Foreskin keratinocyte (primary cell): ENCODE measurements at places on chromosomes 1 and 21. TPM values are rescaled to one million over a fixed set of nuclear protein-coding genes. Genes with fewer than 3 reads are reported as not detected.
A peak's percentile ranks its signal among the peaks of the same experiment; 100 is the strongest.

The NKAIN1 gene
- total RNA-seq: not detected in 2 replicates

DNA sequence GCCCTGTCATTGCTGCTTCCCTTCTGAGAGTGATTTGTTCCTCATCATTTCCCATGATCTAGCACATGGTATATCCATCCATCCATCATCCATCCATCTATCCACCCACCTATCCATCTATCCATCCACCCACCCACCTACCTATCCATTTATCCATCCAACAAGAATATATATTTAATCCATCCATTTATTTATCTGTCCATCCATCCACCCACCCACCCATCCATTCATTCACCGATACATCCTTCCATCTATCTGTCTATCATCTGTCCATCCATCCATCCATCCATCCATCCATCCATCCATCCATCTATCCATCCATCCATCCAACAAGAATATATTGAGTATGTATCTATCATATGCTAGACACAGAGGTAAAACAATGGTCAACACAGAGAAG is 100.0 kb upstream of the ACTL8 start:
- no peak for DNase-seq

DNA sequence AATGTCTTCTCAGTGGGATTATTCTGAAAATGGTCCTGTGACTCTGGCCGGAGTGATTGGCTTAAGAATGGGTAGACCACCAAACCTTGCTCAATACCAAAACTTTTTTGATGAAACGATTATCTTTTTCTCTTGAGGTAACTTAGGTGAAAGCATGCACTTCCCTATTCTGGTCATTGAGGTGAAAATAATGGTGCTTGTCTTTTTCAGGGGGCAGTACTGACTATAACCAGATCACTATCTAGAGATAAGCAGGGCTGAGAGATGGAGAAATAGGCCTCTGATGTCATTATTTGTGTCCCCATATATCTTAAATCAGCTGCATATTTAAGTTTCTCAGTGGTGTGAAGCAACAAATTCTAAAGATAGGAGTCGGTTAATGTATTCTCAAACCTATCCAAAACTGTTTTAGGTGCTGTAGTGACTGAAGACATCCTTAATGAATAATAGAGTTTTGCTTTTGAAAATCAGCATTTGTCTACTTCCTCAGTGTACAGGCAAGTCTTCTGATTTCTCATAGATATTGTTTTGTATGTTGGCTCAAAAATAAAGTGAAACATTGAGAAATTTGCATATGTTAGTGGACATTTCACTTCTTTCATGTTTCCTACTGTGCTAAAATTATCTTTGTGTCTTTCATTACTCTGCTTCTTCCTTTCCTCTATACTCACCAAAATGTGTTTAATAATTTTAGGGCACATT is 735.3 kb upstream of the ADGRL4 start:
- no peak for DNase-seq

- peak; percentile 43 for DNase-seq
These were observed 129.5 kb upstream of the PRMT6 start for GRCh38 chr1:106926803-106927582.
